Skeletal muscle cell (primary cell): ENCODE measurements at places on chromosomes 1 and 21.
A peak's percentile ranks its signal among the peaks of the same experiment; 100 is the strongest.

- DNase-seq = no peak
Measured at GRCh38 chr1:38253314-38253713, 206.7 kb upstream of the POU3F1 start.

GRCh38 chr1:20319456-20320220, 29.0 kb downstream of the VWA5B1 start:
- no peak for DNase-seq

DNA sequence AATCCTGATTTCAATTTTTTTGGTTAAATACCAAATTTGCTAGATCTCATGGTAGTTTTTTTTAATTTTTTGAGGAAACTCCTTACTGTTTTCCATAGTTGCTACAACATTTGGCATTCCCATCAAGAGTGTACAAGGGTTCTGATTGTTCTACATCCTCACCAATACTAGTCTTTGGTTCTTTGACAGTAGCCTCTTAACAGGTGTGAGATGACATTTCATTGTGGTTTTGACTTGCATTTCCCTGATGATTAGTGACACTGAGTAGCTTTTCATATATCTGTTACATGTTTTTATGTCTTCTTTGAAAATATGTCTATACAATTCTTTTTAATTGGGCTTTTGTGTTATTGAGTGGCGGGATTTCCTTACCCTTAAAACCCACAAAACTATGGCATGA, 20.9 kb upstream of the RGS13 start:
- no peak for DNase-seq

GRCh38 chr1:213425376-213426030, 374.5 kb downstream of the RPS6KC1 start:
- no peak for DNase-seq

- DNase-seq = no peak
Measured at GRCh38 chr1:67148516-67149178, 13.9 kb upstream of the C1orf141 start.

DNA sequence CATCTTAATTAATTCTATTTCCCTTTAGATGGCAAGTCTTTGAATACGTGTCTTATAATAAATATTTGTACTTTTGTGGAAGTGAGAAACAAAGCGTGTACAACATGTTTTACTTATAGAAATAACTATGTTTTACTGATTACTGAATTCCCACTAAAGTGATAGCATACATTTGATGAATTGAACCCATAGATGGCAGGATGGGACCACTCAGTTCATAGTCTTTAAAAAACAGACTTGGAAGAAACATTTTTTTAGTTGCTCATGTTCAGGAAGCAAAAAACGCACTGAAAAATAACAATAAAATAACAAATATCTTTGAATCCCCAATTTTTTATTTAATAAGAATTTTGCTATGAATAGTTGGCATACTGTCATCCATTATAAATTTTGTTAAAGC, 507.1 kb upstream of the ZRANB2 start:
- DNase-seq = peak; percentile 25

DNA sequence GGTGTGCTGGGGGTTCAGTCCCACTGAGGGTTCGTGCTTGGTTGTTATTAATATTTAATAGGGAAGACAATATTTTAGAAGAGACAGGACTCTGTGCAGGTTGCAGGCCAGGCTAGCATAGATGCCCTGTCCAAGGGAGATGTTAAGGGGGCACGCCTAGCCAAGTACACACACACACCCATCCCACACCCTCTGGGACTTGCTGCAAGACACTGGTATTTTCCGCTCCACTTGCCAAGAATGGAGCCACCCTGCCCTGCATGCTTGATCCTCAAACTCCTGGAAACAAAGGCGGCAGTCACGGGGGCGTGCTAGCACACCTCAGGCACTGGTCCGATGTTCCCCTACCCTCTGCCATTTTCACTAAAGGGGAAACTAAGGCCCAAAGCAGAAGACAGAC, 99.1 kb downstream of the MRPL37 start:
- DNase-seq = no peak

DNA sequence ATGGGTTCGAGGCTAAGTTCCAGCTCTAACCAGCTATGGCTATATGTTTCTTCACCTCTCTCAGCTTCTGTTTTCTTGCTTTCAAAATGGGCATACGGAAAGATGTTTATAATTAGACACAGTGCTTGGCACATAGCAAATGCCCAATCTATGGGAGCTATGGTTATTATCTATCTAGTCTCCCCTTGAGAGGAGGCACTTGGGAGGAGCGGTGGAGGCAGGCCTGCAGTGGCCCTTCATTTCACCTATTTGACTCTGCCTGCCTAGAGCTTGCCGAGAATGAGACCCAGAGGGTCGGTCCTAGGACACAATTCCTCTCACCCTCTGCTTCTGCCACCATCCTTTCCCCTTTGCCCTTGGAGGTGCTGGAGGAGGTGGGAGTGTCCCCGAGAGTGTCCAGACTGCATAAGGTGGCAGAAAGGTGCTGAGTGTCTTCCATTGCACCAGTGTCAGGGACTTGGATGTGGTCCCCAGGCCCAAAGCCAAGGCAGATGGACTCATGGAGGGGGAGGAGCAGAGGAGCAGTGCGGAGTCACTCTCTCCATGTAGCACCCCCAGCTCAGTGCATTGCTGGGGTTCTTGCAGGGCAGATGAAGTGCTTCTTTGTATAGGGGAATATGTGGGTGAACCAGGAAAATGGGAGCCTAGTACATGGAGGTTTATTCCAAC, 9.0 kb downstream of the LGR6 start:
- DNase-seq = no peak

GRCh38 chr1:1290238-1290731, 10.0 kb downstream of the SCNN1D start:
- DNase-seq = no peak

DNA sequence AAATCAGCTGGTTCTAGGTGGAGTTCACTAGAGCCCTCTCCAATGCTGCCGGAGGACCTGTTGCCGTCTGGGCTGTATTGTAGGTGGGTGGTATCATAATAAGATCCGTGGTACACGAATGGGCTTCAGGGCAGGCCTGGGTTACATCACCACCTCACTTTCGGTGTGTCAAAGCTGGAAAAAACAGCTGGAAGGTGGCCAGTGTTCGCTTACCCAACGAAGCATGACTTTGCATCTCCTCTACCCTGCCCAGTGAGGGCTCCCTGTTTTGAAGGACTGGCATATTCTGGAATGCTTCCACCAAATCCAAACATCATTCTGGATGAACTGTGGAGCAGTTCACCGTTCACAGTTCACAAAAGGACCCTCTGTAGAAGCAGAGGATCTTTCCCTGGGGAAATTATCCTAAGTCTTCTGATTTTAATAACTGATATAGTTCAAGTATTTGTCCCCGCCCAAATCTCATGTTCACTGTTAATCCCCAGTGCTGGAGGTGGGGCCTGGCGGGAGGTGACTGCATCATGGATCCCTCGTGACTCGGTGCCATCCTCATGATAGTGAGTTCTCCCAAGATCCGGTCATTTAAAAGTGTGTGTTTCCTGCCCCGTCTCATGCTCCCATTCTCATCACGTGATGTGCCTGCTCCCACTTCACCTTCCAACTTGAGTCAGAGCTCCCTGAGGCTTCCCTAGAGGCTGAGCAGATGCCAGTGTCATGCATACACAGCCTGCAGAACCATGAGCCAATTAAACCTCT, 429.0 kb downstream of the KIF26B start:
- no peak for DNase-seq

DNA sequence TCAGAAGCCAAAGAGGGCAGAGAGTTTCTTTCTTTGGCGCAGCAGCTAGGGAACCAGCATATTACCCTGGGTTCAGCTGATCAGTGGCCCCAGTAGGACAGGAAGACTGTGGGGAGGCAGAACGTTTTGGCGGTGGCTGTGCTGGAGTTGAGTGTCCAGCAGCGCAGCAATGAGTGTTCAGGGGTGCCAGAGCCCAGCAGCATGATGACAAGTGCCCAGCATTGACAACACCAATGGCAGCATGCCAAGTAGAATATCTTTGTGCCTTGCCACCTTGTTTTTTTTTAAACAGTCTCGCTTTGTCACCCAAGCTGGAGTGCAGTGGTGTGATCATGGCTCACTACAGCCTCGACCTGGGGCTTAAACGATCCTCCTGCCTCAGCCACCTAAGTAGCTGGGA, 106.7 kb upstream of the CDC42BPA start:
- no peak for DNase-seq

GRCh38 chr1:198300451-198300850, 143.7 kb downstream of the NEK7 start:
- DNase-seq = no peak

GRCh38 chr1:70090141-70090540, 115.2 kb downstream of the LRRC40 start:
- DNase-seq = peak; percentile 13

GRCh38 chr1:225825607-225826007, 15.7 kb downstream of the EPHX1 start:
- no peak for DNase-seq

- no peak for DNase-seq
Measured at GRCh38 chr1:201739492-201740085, 89.4 kb upstream of the IPO9 start.

GRCh38 chr21:19540287-19540686, 1136.7 kb upstream of the TMPRSS15 start:
- DNase-seq = no peak

GRCh38 chr1:15950763-15951295, 25.1 kb downstream of the ZBTB17 start:
- no peak for DNase-seq

DNA sequence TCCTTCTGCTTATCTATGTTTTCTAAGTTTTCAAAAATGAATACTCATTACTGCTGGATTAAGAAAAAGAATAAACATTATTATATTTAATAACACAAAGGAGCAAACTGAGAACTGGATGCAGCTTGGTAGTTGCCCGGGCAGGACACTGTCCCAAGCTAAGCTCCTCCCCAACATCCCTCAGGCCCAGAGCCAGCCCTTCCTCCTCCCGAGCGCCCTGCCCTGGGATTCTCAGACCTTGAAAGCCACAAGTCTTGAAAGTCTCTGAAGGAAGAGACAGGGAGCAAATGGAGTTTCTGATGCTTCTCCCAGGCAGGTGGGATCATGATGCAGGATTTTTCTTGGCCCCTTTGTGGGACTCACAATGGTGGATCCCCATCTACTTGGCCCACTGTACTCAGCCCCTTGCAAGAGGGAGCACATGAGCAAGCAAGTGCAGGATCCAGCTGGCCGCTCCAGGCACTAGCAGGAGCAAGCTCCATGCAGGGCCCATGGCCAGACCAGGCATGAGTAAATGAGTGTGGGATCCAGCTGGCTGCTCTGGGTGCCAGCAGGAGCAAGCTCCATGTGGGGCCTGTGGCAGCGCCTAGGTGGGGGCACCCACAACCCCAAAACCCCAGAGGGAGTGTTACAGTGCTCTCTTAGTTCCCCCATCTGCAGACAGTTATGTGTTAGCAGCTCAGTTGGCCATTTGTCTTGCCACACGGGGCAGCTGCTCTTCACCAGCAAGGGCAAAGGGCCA, 32.1 kb upstream of the RAB4A start:
- DNase-seq = no peak

DNA sequence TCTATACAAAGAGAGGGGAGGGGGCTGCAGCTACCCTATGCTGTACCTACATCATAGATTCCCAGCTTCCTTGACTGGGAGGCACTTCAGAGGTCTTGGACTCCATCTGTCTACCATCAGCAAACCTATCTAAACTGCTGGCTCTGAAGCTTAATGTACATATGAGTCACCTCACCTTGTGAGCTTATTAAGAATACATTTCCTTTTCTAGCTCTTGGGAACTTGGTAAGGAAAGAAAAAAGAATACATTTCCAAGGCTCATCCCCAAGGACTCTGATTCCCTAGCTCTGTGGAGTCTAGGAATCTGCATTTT, 50.0 kb upstream of the PRELP start:
- no peak for DNase-seq

DNA sequence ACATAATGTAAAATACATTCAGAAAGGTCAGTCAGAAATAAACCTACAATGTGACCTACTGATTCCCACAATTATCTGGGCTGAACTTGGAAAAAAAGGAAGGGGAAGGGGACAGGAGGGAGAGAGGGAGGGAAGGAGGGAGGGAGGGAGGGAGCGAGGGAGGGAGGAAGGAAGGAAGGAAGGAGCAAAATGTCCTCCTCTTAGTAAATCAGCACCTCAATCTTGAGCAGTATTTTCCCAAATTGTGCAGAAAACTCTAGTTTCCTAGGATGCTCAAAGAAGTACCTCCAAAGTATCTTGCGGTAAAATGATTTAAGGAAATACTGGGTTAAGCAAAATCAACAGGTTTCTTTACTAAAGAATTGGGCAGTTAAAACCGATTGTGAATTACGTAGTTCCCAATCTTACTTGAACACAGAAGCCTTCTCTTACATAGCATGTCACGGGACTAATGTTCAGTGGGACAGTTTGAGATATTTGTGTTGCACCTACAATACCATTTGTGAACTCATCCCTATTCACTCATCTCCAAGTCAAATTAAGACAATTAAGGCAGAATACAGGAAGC, 51.0 kb upstream of the ASPM start:
- DNase-seq = no peak

GRCh38 chr1:177928194-177928593, 41.7 kb downstream of the SEC16B start:
- no peak for DNase-seq

- DNase-seq = no peak
Measured at GRCh38 chr21:17051054-17051453, 461.8 kb upstream of the CXADR start.

GRCh38 chr1:27568300-27569087, 35.5 kb downstream of the AHDC1 start:
- peak; percentile 66 for DNase-seq

GRCh38 chr1:13823126-13823880, 123.3 kb downstream of the PRDM2 start:
- DNase-seq = no peak

GRCh38 chr1:11746092-11746491, 10.2 kb downstream of the AGTRAP start:
- DNase-seq = no peak

- no peak for DNase-seq
Measured at GRCh38 chr1:228272831-228273571, 65.2 kb downstream of the OBSCN start.

GRCh38 chr1:235513495-235514366, 9.5 kb upstream of the B3GALNT2 start:
- no peak for DNase-seq

DNA sequence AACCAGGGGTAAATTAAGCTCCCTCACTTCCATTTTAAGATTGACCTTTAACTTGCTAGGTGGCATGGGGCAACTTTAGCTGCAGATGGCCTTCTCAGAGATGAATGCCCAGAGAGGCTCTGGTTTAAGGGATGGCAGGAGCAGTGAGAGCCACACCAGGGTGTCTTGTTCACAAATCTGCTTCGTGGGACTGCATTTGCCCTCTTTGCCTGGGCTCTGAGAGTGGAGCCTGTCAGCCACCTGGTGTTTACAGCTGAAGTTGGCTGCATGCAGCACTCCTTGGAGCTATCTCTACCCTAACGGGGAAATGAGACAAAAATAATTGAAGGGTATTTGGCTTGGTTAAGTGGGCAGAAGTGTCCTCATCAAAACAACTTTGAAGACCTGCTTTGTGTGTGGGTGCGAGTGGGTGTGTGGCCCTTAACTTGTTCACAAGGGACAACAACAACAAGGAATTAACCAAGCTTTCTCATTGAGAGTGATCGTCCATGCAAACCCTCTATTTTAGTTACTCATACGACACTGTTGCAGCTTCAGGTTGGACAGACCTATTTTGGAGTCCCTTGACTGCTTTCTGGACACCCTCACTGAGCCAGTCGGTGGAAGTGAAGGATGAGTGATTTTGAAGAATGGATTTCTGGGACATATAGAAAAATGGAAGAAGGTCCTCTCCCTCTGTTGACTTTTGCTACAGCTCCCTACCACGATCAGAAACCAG, 29.8 kb downstream of the PGM1 start:
- DNase-seq = no peak

- no peak for DNase-seq
Measured at GRCh38 chr1:95033843-95034242, 38.9 kb downstream of the ALG14 start.
